Spinal cord (tissue), 10 donors: ENCODE measurements at places on chromosomes 13 and 19.

GRCh38 chr13:45695198-45695730, 6.9 kb upstream of the CBY2 start:
- DNase-seq, result no peak

DNA sequence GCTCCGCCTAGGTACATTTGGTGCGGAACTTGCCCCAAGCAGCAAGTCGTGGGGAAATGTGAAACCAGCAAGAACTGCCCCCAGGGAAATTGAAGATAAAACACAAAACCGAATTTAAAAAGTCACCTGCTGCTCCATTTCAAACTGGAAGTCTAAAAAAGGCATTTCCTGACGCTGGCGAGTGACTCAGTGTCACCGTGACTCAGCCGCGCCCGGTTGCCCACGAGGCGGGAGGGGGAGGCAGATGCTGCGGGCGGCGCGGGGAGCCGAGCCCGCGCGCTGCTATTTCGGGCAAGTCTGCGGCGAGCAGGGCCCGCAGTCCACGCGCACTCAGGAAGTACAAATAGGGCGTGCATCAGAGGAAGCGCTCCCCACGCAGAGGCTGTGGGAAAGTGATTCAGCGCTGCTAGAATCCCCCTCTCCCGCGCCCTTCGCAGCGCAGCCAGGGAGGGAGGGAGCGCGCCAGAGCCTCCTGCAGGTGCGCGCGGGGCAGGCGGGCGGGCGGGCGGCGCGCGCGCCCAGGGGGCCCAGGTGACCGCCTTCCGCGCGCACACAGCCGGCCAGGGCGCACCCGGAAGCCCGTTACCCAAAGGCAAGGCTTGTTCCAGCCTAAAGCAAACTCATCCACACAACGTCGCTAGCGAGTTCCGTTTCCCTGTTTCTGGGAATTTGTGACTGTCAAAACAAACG, 168.8 kb downstream of the COL4A1 start:
- no peak for DNase-seq

- DNase-seq, result no peak
These were observed 75.1 kb upstream of the TSC22D1 start for GRCh38 chr13:44651209-44651608.

DNA sequence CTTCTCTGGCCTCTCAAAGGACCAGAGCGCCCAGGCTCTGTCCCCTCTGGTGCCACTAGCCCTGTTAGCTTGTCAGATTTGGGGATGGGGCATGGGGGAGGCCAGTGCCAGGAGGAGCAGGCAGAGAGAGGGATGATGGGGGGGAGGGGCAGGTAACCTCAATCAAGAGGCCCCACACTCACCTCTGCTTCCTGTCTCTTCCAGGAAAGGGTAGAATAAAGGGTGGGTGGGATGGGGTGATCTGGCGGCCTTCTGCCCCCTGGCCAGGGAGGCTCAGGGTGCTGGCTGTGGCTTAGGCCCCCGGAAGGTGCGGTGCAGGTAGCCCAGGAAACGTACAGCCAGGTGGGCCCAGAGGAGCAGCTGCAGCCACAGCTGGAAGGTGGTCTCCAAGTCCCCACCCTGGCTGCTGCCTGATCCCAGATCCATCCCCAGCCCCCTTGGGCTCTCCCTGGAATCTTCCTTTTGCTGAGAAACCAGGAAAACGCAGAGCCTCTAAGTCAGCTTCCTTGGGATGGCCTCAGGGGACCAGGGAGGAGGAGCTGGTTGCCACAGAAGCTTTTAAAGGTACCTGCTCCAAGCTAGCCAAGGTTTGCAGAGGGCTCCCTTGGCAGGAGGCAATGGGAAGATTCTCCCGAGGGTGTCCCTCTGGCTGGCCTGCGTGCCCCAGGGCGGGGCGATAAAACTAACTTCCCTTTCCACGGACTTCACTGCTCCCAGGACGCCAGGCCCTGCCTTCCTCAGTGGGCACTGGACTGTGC, 5.3 kb downstream of the PRKACA start:
- DNase-seq, result no peak

DNA sequence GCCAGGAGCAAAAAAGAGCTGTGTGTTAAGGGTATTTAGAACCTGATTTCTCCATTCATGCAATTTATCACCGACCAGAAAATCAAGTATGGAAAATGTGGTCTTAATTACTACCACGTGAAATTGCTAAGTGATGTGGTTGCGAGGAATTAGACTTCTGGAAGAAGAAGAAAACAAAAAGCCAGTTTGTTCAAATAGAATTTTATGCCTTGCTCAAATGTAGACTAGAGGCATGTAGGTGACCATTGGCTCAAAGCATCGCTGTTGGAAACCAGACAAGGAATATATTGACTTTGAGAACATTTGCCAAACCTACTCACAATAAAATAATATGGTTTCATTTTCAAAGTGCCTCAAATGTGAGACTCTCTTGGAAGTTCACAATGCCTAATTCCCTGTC, 57.3 kb upstream of the LRCH1 start:
- DNase-seq, result no peak

- no peak for DNase-seq
These were observed 120.9 kb downstream of the ZDHHC20 start for GRCh38 chr13:21338156-21338555.

GRCh38 chr13:111431206-111431605, 110.8 kb downstream of the TEX29 start:
- DNase-seq, result no peak

DNA sequence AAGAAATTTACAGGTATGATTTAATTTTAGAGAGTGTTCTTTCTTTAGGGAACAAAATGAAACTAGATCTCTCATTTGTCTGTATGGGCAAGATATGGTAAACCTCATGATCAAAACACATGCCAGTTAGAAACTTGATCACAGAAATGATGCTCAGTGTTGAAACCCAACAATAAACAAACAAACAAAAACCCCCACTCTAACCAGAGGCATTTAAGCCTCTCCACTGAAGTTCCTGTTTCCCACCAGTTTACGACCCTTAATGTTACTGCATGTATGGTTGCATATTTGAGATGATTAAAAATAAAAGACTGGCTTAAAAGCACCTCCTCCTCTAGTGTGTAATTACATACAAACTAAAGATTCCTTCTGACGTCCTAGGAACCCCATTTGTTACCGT, 293.3 kb upstream of the MAB21L1 start:
- DNase-seq, result no peak

DNA sequence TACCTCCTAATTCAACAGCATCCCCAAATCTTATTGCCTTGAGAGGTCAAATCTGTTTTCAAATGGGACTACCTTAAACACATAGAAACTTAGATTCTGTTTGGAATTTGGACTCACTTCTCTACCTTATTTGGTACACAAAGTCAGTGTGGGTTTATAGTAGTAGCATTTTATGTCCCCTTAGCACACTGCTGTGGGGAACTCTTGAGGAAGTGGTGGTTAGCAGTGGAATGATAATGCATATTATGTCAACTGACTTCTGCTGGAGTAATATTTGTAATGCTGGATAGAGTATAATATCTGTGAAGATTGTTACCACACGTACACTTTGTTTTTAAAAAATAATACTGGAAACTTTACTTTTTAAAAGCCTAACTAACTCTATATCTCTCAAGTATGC, 386.3 kb downstream of the NDFIP2 start:
- DNase-seq, result no peak

DNA sequence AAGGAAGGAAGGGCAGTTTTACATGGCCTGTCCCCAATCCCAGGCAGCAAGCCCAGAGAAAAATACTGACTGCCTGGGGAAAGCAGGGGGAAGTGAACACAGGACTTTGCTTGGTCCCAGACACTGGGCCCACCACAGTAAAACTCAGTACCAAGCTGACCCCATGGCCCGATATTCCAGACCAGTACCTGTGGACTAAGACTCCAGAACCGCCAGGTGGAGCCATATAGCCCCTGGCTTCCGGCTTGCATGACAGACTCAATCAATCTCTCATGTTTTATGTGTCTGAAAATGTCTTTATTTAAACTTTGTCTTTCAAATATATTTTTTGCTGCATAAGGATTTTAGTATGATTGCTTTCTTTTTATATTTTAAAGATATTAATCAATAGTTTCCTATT, 767.9 kb upstream of the SLITRK6 start:
- no peak for DNase-seq

GRCh38 chr13:20969182-20969581, 66.6 kb upstream of the XPO4 start:
- DNase-seq, result no peak
